Smooth muscle cell of the brain vasculature (primary cell): ENCODE measurements at places on chromosomes 6 and 20.
A peak's percentile ranks its signal among the peaks of the same experiment; 100 is the strongest.

- DNase-seq, result no peak
Measured at GRCh38 chr20:47351643-47352331, 4.7 kb downstream of the ZMYND8 start.

GRCh38 chr6:133502441-133503335 lies 261.5 kb downstream of the EYA4 start:
- DNase-seq, result peak; percentile 74

- DNase-seq, result peak; percentile 20
Measured at GRCh38 chr6:21455071-21455470, 138.5 kb upstream of the SOX4 start.

DNA sequence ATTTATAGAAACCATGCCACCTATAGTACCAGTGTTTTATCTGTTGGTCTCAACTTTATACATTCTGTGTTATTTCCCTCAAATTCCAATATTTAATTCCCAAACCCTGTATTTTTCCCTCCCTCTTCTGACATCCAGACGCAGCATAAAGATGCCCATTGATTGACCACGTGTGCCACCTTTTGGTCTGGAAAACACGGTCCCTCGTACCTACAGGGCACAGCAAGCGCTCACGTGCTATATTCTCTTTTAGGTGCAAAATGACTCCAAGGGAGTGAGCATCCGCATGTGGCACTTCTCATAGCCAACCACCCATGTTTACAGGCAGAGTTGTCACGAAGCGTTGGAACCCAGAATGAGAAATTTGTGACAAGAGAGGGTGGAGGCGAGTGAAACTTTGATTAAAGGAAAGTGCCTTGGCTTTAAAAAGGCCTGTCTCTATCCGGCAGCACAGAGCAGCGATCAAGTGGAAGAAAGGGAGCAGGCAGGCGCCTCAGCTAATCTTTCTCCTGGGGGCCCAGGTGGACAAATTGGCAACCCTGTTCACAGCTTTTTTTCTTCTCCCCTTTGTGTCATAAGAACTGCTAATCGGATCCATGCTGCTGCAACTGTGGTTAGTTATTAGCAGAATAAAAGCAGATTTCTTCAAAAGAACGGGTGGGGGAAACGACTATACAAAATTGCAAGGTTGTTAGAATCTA lies 225.9 kb downstream of the TMEM242 start:
- DNase-seq, result no peak

GRCh38 chr6:40587240-40588069 lies at the start of gene LRFN2:
TSS of gene LRFN2 (minus strand) at chr6:40587364.
- peak; percentile 9 for DNase-seq

DNA sequence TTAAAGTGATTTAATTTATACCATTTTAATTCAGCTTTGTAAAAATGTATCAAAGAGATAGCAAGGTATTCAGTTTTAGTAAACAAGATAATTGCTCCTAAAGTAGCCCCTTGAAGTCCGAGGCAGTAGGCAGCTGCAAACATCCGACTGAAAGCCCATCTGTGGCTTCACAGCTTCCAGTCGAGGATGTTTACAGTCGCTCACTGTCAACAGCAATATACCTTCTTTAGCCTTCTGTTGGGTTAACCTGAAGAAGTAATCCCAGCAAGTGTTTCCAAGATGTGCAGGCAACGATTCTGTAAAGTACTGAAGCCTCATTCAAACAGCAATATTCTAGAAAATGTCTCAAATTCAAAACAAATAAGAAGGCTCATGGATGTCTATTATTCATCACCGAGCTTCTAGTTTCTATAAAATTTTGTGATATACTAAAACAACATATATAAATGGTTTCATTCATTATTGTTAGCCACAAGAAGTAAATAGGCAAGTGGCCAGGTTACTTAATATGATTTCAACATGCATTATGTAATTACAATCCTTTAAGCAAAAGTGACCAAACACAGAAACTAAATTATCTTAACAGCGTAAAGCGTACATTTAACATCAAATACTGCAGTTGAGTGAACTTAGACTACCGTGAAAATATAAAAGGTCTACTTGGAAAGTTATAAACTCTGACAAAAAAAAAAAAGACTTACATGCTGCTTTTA lies 115.0 kb downstream of the OGFRL1 start:
- no peak for DNase-seq

DNA sequence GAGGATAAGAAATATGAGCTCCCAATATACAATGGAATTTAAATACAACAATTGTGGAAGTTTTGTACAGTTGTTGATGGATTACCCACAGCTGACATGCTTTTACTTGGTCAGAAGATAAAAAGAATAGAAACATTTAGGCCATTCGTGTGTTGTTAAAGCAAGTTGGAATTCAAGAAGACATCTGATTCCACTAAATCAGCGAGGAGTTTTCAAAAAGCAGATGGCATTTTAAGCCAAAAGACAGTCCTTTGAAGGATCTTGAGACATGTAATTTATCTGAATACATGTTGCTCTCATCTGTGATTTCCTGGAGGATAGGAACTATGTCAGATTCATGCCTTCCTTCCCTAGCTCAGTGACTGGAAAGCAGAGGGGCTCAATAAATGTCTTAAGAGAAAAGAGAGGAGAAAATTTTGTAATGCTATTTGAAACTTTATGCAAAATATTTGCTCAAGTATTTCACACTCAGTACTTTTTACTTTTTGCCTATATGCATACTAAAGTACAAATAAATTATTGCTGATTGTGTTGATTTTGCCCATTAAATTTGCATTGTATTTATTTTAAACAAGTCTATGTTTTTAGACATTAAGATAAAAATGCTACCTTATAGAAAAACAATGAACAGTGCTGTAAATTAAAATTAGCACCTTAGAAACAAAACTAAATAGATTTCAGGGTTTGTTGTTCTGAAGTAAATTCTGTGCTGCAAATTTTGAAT lies 733.8 kb upstream of the FLRT3 start:
- DNase-seq, result no peak

- DNase-seq, result no peak
Measured at GRCh38 chr6:111865049-111865585, 8.1 kb downstream of the FYN start.

DNA sequence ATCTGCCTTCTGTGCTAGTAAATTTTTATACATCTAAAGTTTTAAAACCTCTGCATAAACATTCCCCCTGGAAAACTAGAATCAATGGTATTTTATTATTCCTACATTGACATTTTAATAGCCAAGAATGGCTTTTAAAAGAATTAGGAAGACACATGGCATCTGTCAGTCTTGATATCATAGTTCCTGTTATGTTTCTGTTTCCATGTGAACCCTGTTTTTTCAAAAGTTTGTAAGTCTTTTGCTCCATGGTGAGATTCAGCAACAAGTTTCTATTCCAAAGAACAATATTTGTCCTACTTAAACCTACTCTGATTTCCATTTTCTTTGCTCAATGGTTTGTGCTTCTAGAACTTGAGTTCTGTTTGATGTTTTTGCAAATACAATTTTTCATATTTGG lies 95.2 kb downstream of the PLEKHG1 start:
- DNase-seq, result no peak

GRCh38 chr6:151452750-151453427 lies 963 bp upstream of the RMND1 start:
- DNase-seq, result no peak

DNA sequence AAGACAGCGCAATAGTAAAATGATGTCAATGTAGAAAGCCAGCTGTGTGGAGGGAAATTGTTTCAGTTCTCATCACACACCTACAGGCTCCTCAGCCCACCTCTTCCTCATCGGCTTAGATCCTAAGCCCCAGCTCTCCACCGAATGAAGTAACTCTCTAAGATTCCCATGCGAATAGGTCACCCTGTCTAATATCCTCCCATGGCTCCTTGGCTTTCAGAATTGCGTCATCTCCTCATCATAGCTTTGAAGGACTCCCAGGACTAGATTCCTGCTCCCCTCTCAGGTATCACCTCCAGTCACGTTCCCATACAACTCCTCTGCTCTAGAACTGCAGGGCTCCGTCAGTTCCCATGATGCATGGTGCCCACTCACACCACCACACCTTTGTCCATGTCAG lies 16.2 kb upstream of the SLC22A16 start:
- DNase-seq, result no peak

GRCh38 chr6:158758451-158758860 lies 60.7 kb downstream of the EZR start:
- no peak for DNase-seq

DNA sequence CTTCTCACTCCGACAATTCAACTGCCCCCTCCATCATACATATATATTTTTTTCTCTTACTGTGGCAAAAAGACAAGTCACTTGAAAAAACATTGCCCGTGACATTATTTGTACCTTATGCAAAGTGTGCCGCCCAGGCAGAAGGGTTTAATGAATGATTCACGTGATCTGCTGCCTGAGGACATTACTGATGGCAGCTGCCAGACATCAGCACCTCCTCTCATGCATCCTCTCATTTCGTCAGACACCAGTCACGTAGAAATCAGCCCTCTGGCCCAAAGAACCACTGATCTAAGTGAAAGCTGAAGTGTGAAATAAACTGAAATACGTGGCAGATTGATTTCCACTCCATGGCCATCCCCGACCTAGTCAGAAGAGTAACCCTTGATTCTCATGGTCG lies 218.8 kb upstream of the PDE10A start:
- DNase-seq, result no peak

- no peak for DNase-seq
Measured at GRCh38 chr20:32969356-32970114, 34.7 kb downstream of the SUN5 start.

DNA sequence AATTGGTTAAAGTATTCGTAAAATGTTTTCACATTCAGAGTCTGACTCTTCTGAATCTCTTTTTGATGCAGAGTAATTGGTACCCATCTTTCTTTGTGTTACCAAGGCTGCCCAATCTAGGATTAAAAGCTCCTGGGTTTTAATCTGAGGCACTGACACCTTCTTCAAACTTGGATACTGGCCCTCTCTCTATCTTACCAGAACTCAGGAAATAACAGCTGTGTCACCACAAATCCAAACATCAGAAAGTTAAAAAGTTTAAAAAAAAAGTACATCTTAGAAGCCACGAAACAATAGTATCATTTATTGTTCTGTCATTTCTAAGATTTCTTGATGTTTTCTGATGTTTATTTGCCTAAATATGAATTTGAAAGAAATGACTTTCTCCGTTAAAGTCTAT lies 255.5 kb upstream of the RUNX2 start:
- no peak for DNase-seq

GRCh38 chr20:16474363-16474762 lies 98.9 kb downstream of the KIF16B start:
- no peak for DNase-seq

GRCh38 chr6:31581434-31582229 lies 592 bp downstream of the LTB start:
- no peak for DNase-seq

- DNase-seq, result no peak
Measured at GRCh38 chr6:47854971-47855370, 73.1 kb downstream of the OPN5 start.

GRCh38 chr6:37818536-37819176 lies 871 bp upstream of the ZFAND3 start:
- DNase-seq, result peak; percentile 92

GRCh38 chr6:9537381-9537780 lies 877.5 kb downstream of the TFAP2A start:
- no peak for DNase-seq

GRCh38 chr6:30357678-30358540 lies 13.0 kb downstream of the RPP21 start:
- peak; percentile 37 for DNase-seq

DNA sequence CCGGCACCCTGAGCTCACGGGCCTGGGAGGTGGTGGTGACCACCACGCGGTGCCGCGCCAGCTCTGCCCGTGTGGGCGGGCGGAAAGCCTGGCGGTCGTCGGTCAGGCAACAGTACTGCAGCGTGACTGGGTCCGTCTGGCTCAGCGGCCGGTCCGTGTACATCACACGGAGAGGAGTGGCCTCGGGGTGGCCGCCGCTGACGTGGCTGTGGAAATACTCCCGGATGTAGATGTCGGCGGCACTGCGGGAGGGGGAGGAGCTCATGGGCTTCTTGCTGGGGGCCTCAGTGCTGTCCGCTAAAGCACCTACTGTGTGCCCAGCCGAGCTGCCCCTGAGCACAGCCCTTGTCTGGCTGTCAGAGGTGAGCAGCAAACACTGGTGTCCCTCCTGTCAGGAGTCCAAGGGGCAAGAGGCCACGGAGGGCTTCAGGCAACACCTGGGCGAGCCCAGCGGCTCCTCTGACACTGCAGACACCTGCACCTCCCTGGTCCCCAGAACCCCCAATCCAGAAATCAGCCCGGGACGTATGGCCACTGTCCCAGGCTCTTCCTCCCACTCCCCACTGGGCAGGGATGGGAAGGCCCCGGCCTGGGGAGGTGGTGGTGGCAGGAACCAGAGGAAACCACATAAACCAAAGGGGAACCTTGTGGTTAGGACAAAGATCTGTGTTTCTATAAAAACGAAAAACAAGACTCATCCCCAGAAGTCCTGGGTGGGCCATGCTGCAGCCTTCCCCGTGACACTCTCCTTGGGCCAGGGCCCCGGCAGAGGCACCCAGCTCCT lies 6.5 kb downstream of the HELZ2 start:
- DNase-seq, result no peak

DNA sequence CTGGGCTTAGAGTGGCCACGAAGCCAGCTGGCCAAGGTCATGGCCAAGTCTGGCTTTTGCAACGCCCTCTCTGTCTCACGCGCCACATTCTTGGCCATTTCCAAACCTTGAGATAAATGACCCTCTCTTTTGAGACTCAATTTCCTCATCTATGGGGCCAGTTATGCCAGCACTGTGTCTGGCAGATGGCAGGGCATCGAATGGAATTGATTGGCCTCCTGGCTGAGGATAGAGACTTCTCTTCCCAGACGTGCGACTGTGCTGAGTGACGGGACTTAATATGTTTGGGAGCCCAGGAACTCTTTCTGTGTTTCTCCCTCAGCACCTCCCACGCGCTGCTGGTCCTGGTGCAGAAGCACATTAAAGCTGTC lies 7.6 kb downstream of the BPIFB2 start:
- no peak for DNase-seq

GRCh38 chr6:35497571-35498421 lies 917 bp upstream of the TEAD3 start:
- DNase-seq, result no peak

DNA sequence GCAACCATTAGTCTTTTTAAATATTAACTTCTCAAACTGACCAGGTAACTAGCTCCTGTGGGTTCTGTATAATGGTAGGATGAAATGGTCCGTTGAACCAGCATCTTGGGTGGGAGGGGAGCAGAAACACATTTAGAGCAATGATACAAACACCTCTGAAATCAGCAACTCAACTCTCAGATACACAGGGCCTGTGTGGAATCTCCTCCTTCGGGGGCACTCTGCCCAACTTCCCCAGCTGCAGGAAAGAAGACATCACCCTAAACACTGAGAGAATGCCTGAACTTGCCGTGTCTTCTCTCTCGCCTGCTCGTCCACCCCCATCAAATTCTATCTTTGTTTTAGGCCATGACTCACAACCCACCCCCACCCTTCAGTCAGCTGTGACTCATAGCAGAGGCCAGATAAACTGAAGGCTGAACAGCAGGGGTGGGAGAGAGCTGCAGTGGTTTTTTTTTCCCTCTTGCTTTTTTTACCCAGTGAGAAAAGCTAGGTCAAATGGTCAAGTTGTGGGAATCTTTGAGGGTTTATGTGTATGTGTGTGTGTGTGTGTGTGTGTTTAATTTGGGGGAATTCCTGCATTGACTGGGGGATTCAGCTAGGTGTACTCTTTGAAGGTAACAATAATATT lies 593.4 kb upstream of the JAG1 start:
- peak; percentile 89 for DNase-seq
